Prostate gland (tissue), 2 donors: ENCODE measurements at places on chromosomes 1 and 21. TPM values are rescaled to one million over a fixed set of nuclear protein-coding genes. Genes with fewer than 3 reads are reported as not detected.

DNA sequence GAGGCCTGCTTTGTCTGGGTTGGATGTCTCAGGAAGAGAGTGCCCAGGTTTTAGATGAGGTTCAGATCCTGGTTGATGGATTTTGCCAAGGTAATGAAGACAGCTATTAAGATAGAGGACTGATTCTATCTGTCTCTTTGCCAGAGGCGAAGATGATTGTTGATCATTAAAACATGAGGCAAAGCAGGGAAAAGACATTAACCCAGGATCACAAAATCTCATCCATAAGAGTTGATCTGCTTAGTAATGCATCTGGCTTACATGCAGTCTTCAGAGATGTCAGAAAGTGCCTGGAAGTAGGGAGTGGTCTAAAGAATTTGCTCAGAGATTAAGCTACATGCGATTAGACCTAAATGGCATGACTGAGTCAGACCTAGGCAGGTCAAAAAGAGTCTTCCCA, 229.6 kb upstream of the PLD5 start:
- H3K27me3 ChIP-seq: no peaks in the 10 kb centered on the region
- no peak overlapping the region for H3K4me3 ChIP-seq
- DNase-seq: no peak
- no peaks in the 10 kb centered on the region for H3K4me1 ChIP-seq
- H3K36me3 ChIP-seq: no peaks in the 10 kb centered on the region
- no peak overlapping the region for H3K27ac ChIP-seq

GRCh38 chr21:34974162-34974981, 74.7 kb downstream of the RUNX1 start:
- H3K27ac ChIP-seq: no peak overlapping the region
- no peak overlapping the region for H3K4me3 ChIP-seq

The CYP2J2 gene
- 1.2 TPM for total RNA-seq

DNA sequence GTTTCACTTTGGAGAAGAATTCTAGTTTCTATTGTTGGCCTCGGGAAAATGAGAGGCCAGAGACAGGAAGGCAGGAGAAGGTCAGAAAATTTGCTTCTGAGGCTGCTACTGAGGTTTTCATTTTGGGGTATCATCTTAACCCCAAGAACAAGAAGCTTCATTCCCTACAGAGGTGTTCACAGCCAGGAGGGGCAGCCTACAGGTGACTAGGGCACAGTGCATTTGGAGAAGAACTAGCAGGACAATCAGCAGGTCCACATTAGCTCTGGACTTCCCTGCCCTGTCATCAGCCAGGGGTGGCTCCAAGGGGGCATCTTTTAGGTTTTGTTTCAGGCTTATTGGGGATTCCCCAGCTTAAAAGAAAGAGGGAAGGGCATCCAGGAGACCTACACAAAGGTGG, 12.1 kb upstream of the ZNF496 start:
- H3K4me3 ChIP-seq: no peak overlapping the region
- H3K36me3 ChIP-seq: no peaks in the 10 kb centered on the region
- no peak for DNase-seq
- no peaks in the 10 kb centered on the region for H3K27me3 ChIP-seq
- no peaks in the 10 kb centered on the region for H3K4me1 ChIP-seq

- no peaks in the 10 kb centered on the region for H3K36me3 ChIP-seq
- peaks cover 13% of the 10 kb centered on the region for H3K27me3 ChIP-seq
- H3K27ac ChIP-seq: no peak overlapping the region
- DNase-seq: no peak
- H3K4me1 ChIP-seq: no peaks in the 10 kb centered on the region
- H3K4me3 ChIP-seq: no peak overlapping the region
Measured at GRCh38 chr1:110677526-110677925, 2.8 kb upstream of the KCNA3 start.

GRCh38 chr1:220526294-220526693, 1.6 kb upstream of the MARK1 start:
- no peak for DNase-seq
- H3K36me3 ChIP-seq: no peaks in the 10 kb centered on the region
- H3K27me3 ChIP-seq: no peaks in the 10 kb centered on the region
- H3K27ac ChIP-seq: no peak overlapping the region
- no peak overlapping the region for H3K4me3 ChIP-seq
- H3K4me1 ChIP-seq: no peaks in the 10 kb centered on the region

The PM20D1 gene
- total RNA-seq: not detected

- no peaks in the 10 kb centered on the region for H3K36me3 ChIP-seq
- H3K27me3 ChIP-seq: no peaks in the 10 kb centered on the region
Measured at GRCh38 chr1:206550446-206550845, 43.1 kb downstream of the RASSF5 start.

The C1orf94 gene
- total RNA-seq: 2.3 TPM

The NFASC gene
- total RNA-seq: 13.2 TPM

DNA sequence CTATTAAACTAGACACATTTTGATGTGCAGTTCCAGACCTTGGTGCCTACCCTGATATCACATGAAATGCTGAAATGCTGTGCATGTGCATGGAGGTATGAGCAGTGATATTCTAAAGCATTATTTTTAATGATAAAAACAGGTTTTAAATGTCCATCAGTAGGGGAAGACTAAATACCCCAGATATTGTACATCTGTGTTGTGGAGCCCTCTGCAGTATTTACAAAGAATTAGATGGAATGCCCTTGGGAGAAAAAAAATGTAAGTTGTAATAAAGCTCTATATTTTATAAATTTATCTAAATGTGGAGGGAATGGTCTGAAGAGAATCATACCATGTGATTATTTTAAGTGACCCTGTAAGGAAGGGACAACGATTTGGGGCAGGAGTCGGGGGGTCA, 39.1 kb upstream of the IGSF5 start:
- H3K36me3 ChIP-seq: no peaks in the 10 kb centered on the region
- no peaks in the 10 kb centered on the region for H3K4me1 ChIP-seq
- no peak for DNase-seq
- no peaks in the 10 kb centered on the region for H3K27me3 ChIP-seq
- no peak overlapping the region for H3K4me3 ChIP-seq
- H3K27ac ChIP-seq: no peak overlapping the region

- no peaks in the 10 kb centered on the region for H3K27me3 ChIP-seq
- H3K27ac ChIP-seq: no peak overlapping the region
- no peak for DNase-seq
- no peak overlapping the region for H3K4me3 ChIP-seq
- H3K36me3 ChIP-seq: no peaks in the 10 kb centered on the region
Measured at GRCh38 chr1:96978444-96978843, 256.9 kb downstream of the PTBP2 start.

GRCh38 chr1:155016231-155016831, 13.7 kb downstream of the ZBTB7B start:
- H3K27ac ChIP-seq: peak overlapping the region; percentile 87
- no peaks in the 10 kb centered on the region for H3K27me3 ChIP-seq
- DNase-seq: no peak
- H3K4me3 ChIP-seq: no peak overlapping the region

- H3K4me3 ChIP-seq: no peak overlapping the region
- no peaks in the 10 kb centered on the region for H3K4me1 ChIP-seq
- no peaks in the 10 kb centered on the region for H3K36me3 ChIP-seq
- H3K27ac ChIP-seq: no peak overlapping the region
- no peak for DNase-seq
- H3K27me3 ChIP-seq: no peaks in the 10 kb centered on the region
Measured at GRCh38 chr1:214199585-214199984, 81.4 kb upstream of the SMYD2 start.

The ARHGEF16 gene
- total RNA-seq: 25.4 TPM

The PACC1 gene
- 5.6 TPM for total RNA-seq

DNA sequence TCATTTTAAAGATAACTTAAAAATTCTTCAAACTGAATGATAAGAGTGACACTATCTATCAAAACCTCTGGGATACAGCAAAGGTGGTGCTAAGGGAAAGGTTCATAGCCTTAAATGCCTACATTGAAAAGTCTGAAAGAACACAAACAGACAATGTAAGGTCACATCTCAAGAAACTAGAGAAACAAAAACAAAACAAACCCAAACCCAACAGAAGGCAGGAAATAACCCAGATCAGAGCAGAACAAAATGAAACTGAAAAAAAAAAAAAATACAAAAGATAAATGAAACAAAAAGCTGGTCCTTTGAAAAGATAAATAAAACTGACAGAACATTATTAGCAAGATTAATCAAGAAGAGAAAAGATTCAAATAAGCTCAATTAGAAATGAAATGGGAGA, 6.8 kb downstream of the ODF2L start:
- H3K4me1 ChIP-seq: no peaks in the 10 kb centered on the region
- no peaks in the 10 kb centered on the region for H3K36me3 ChIP-seq
- H3K27ac ChIP-seq: no peak overlapping the region
- H3K4me3 ChIP-seq: no peak overlapping the region

GRCh38 chr1:225454733-225455132, 26.9 kb upstream of the LBR start:
- peak overlapping the region; percentile 27 for H3K27ac ChIP-seq
- no peak for DNase-seq
- no peaks in the 10 kb centered on the region for H3K27me3 ChIP-seq
- H3K4me1 ChIP-seq: no peaks in the 10 kb centered on the region
- H3K36me3 ChIP-seq: no peaks in the 10 kb centered on the region

DNA sequence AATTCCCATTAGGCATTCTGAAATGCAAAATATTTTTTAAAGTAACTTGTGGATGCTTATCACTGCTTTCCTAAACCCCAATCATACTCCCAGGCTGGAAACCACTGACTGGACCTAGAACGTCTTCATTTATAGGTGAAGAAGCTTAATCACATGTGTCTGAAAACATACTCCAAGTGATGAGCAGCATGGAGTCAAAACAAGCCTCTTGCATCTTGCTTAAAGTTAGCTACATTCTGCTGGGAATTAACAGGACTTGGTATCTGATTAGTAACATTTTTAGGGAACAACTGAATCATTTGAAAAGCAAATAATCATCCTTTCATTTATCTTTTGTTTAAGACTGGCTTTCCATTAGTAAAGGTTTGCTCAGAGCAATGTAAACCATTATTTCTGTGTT, 105.7 kb downstream of the AK5 start:
- H3K4me3 ChIP-seq: no peak overlapping the region
- no peaks in the 10 kb centered on the region for H3K27me3 ChIP-seq
- H3K27ac ChIP-seq: no peak overlapping the region
- DNase-seq: no peak

The BNIPL gene
- 14.8 TPM for total RNA-seq

GRCh38 chr1:205811660-205812059, 1.3 kb downstream of the SLC41A1 start:
- H3K4me3 ChIP-seq: peak overlapping the region; percentile 87
- H3K27ac ChIP-seq: peak overlapping the region; percentile 84

The HHIPL2 gene
- not detected for total RNA-seq

GRCh38 chr21:35048706-35049617, at the start of gene RUNX1:
Gene RUNX1 (minus strand): TSS chr21:35049302.
- peak within 1 kb of the TSS; percentile 0 for H3K4me3 ChIP-seq
- H3K27ac ChIP-seq: no peak within 1 kb of the TSS
- H3K4me1 ChIP-seq: peaks cover 3% of the 10 kb centered on the region
- H3K27me3 ChIP-seq: no peaks in the 10 kb centered on the region
- no peaks in the 10 kb centered on the region for H3K36me3 ChIP-seq

DNA sequence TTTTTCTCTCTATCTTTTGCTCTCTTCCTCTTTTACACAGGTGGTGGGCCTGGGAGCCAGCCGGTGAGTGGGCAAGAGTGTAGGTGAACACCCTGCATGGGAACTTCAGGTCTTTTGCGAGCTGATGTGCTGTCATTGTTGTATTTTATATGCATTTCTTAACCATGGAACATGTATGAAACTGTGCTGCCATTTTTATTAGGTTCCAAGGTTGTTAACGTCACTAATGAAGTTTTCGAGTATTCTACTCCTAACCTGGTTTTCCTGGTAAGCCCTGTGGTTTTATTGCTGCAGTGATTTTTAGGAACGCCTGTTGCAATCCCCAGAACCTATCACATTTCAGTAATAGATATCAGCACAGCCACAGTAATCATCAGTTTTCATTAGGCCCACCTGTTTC, 14.8 kb upstream of the NID1 start:
- no peak for DNase-seq
- no peak overlapping the region for H3K27ac ChIP-seq
- no peak overlapping the region for H3K4me3 ChIP-seq

GRCh38 chr21:26966649-26967061, 233 bp downstream of the ADAMTS5 start:
- DNase-seq: no peak
- H3K36me3 ChIP-seq: no peaks in the 10 kb centered on the region
- no peaks in the 10 kb centered on the region for H3K4me1 ChIP-seq

DNA sequence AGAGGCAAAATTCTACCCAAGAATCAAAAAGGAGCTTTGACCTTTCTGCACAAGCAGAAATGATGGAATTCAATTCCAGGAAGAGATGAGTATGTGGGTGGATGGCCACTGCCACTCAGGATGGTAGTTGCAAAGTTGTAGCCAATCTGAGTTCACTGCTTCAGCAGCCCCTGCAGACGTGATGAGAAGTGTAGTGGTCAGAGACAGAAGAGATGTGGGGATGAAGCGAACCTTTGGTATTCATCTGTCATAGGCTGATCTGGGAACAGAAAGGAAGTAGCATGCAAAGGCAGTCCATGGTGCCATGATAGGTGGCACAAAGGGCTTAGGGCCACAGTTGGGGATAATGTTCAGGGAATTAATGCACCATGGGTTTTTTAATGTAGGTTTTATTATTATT, 81.1 kb upstream of the PGBD5 start:
- H3K36me3 ChIP-seq: no peaks in the 10 kb centered on the region
- H3K27ac ChIP-seq: no peak overlapping the region
- no peak overlapping the region for H3K4me3 ChIP-seq
- no peak for DNase-seq
- H3K27me3 ChIP-seq: no peaks in the 10 kb centered on the region

The DDAH1 gene
- total RNA-seq: 70.7 TPM

GRCh38 chr1:21126324-21126723, 50.4 kb downstream of the EIF4G3 start:
- H3K36me3 ChIP-seq: no peaks in the 10 kb centered on the region
- DNase-seq: no peak
- no peak overlapping the region for H3K27ac ChIP-seq
- no peaks in the 10 kb centered on the region for H3K27me3 ChIP-seq
